Suppressor macrophage (primary cell): ENCODE measurements at places on chromosomes 11 and 22.

DNA sequence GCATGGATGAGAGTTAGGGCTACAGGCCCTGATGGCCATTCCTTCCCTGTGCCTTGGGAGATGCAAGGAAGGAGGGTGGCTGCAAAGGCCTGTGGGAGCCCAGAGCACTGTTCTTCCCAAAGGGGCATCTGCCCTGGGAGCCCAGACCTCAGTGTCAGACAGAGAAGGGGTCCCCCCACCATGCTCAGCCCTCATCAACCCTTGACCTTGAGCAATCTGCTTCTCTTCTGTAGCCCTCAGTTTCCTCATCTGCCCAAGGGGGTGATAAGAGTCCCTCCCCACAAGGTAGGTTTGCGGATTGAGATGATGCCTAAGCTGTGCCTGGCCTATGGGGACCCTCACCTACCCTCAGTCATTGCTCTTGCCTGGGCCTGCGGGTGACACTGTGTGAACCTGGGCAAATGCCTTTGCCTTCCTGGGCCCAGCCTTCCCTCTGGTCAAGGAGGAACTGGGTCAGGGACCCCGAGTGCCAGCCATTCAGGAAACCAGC, 47.5 kb downstream of the IGLL5 start:
- DNase-seq: no peak

DNA sequence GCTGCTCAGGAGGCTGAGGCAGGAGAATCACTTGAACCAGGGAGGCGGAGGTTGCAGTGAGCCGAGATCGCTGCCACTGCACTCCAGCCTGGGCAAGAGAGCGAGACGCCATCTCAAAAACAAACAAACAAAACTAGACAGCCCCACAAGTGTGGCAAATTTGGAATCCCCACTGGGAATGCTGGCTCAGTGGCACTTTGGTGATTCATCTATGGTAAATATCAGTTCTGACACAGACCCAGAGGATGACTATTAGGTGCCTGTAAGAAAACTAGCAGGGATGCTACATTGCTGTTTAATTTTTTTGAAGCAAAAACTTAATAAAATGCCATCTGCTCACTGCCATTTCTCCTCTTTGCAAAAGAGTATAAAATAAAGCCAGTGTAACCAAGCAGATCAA, 107.9 kb downstream of the NAT10 start:
- DNase-seq: no peak

GRCh38 chr11:10295064-10295901, 1.3 kb upstream of the SBF2 start:
- peak; percentile 48 for DNase-seq

GRCh38 chr22:38148245-38148644, 33.4 kb downstream of the PLA2G6 start:
- DNase-seq: peak; percentile 52

GRCh38 chr11:111476366-111476765, 35.8 kb downstream of the BTG4 start:
- no peak for DNase-seq

- no peak for DNase-seq
Observed at GRCh38 chr11:30206249-30206996, 24.4 kb upstream of the FSHB start.

- DNase-seq: no peak
Observed at GRCh38 chr11:95373241-95373640, 142.2 kb upstream of the SESN3 start.

DNA sequence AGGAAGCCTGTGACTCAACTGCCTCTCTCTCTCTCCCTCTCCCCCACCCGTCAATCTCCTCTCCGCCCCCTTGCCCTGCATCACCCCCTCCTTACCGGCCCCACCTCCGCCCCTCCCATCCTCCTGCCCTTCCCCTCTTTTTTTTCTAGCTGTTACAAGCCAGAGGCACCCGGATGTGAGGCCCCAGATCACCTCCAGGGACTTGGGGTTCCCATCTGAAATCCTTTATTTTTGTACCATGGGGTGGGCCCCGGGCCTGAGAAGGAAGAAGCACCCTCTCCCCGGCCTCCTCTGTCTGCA, 10.8 kb downstream of the KCTD17 start:
- no peak for DNase-seq

DNA sequence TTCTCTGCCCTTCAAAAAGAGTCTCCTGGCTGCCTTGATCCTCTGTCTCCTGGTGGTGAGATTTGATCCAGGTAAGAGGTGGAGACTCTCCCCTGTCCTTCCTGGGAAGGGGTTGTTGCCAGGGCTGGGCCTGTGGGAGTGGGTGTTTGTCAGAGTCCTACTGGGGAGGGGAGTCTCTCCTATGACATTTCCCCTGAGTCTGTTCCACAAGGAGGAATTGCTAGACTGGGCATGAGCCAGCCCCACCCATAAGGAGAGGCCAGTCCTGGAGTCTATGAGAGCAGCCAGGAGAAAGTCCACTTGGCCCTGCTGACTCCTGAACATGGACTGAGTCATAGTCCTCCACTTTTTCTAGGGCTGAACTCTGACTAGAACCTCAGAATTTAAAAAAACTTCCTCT, 7.4 kb downstream of the PEX26 start:
- DNase-seq: no peak

GRCh38 chr11:88421530-88421929, 84.0 kb upstream of the CTSC start:
- peak; percentile 91 for DNase-seq

DNA sequence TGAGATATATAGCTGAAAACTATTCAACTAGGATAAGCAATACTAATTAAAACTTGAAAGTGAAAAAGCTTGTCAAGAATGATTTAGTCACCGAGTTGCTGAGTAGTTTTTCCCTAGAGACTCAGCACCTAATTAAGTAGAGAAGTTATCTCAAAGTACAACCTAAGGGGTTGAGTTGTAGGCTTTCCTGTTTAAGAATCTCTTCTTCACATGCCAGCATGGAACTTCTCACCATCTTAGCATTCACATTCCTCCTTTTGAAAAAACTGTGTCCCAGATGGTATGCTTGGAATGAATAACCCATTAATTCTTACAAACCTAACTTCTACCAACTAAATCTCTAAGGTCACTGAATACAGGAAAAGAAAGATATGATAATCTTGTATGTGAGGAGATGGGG, 303.3 kb upstream of the ZC3H12C start:
- DNase-seq: no peak

DNA sequence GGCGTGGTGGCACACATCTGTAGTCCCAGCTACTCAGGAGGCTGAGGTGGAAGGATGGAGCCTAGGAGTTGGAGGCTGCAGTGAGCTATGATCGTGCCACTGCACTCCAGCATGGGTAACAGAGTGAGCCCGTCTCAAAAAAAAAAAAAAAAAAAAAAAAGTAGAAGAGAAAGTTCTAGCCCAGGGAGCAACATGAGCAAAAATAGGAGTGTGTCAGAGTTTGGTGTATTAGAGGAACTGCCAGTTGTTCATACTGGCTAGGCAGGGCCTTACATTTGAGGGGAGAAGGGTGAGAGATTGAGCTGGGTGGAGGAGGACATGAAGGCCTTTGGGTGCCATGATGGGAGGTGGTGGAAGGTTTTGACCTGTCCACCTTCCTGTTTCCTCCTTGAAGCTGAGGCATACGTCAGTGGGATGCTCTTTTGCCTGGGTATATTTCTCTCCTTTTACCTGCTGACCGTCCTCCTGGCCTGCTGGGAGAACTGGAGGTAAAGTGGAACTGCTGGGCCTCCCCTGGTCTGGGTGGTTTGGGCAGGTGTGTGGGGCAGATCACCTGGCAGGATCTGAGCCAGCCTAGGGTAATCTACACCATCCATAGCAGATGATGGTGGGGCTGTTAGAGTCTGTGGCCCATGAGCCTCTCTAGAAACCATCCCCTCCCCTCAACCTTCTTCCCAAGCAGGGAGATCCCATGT, 7.3 kb downstream of the SIDT2 start:
- DNase-seq: peak; percentile 50
